Endodermal cell (in vitro differentiated cells): ENCODE measurements at places on chromosomes 6 and 20.

DNA sequence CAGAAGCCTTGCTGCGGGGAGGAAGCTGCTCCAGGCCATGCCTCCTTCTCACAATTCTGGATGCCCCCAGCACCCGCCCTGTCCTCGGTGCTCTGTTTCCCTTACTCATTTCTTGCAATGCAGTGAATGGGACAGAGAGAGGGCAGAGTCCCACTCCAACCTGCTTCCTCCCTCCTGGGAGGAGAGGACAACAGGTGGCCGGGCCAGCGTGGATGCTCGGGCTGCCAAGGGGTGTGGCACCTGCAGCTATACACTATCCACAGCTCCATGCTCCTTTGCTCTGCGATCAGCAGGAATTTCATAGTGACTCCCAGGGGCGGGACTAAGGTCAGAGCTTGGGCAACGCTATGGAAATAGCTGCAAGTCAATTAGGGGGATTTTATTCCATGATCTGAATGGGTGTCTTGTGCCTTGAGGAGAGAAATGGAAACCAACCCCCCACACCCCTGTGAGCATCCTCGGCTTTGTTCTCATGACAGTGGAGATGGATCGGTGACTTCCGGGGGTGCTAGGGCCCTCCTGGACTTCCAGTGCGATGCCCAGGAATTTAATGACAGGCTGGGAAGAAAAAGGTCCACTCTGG lies 192.5 kb downstream of the MYLK4 start:
- no peak for DNase-seq

DNA sequence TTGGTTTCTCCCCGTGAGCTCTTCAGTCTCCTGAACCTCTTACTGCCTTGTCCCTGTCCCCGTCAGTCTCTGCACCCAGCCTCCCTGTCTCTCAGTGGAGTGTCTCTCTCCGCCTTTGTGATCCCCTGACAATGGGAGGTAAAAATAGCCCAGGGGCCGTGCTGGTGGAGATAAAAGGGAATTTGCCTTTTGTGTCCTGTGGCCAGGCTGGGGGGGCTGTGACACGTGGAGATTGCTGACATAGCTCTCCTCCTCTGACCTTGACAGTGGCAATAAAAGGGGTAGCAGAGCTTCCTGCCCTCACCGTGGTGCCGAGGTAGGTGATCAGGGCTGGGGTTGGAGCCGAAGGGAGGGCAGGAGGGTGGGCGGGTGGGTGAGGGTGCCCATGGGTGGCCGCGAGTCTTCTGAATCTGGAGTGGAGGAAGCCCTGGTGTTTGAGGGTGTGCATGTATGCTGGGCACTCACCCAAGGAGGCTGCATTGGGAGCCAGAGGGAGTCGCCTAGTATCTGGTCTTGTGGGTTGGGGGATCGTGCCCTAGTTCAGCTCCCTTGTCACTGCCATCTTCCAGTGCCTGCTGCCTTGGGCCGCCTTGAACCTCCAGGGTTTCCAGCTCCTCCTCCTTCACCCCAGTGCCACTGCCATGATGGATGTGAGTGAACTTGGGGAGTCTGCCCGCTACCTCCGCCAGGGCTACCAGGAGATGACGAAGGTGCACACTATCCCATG lies 21.9 kb downstream of the MYH7B start:
- DNase-seq = peak; percentile 69

DNA sequence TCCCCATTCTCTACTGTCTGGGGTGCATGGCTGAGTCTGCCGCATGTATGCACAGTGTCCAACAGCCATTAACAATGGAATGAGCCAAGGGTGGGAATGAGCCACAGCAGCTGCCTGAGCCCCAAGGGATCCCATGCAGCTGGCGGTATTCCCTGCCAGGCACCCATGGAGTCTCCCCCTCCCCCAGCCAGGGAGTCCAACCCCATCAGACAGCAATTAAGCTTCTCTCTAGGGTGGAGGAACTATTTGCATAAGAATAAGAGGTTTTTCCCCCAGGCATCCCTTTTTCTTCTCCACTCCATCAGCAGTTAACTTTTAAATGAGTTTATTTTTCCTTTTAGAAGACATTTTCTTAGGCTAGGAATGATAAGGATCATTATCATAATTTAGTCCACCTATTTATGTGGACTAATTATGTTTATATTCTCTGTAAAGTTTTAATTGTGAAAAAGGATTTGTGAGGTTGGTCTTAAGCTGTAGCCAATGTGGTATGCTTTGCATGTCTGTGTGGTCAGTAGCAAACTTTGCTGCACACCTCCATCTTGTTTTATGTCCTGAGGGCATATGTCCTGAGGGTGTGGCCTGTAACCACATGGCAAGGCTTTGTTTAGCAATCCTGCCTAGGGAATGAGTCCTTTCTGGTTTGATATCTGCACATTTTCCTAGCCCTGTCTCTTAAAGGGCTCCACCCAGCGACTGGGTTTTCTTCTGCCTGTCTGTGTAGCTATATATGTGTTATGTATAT lies 158.9 kb upstream of the OLIG3 start:
- DNase-seq = no peak

DNA sequence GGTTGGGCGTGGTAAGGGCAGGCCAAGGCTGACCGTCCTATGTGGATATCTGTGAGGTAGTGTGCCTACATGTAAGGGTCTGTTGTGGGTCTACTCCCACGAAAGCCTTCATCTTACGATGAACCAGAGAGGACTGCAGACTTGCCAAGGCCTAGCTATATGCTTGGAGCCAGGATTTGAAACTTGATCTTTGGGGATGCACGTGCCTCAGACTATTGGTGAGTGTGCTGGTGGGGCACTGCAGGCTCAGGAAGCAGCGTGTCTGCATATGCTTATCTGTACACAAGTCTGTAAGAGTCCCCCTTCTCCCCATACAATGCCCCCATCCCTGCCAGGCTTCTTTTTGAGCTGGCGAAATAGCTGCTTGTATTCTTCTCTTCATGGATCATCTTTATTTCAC lies 17.9 kb downstream of the PLCG1 start:
- DNase-seq = no peak

- no peak for DNase-seq
These were observed 71.8 kb upstream of the DSP start for GRCh38 chr6:7469696-7470095.

DNA sequence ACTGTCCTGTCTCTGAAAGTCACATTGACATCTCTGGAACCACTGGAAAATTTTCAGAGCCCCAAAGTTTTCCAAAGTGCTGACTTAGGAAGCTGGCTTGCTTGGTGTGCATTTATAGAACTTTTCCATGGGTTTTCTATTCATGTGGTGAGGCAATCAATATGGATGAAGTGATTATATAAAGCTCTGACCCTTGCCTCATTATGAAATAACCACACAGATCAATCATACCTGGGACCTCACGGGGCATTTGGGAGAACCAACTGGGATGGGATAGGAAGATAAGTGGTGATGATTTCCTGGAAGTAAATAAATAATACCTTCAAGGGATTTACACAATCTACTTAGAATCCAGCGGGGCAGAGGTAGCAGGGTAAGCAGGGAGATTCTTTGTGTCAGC lies 22.9 kb upstream of the SIM1 start:
- DNase-seq = no peak

DNA sequence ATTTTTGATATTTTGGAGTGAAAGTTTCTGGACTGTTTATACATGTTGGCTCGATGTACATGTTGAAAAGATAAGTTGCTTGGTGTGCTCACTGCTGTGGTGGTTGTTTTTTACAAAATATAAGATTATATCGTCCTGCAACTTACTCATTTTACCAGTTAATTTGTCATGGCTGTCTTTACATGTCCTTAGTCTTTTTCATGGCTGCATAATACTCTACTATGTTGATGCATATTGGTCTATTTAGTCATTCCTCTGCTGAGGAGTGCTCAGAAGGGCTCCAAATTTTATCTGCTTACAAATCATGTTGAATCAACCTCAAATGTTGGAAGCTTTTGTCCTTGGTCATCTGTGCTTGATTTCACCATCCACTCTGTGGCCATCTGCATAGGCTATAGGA lies 164.6 kb downstream of the BCKDHB start:
- DNase-seq = no peak

GRCh38 chr6:166336847-166337246 lies 5.5 kb downstream of the SFT2D1 start:
- DNase-seq = no peak

DNA sequence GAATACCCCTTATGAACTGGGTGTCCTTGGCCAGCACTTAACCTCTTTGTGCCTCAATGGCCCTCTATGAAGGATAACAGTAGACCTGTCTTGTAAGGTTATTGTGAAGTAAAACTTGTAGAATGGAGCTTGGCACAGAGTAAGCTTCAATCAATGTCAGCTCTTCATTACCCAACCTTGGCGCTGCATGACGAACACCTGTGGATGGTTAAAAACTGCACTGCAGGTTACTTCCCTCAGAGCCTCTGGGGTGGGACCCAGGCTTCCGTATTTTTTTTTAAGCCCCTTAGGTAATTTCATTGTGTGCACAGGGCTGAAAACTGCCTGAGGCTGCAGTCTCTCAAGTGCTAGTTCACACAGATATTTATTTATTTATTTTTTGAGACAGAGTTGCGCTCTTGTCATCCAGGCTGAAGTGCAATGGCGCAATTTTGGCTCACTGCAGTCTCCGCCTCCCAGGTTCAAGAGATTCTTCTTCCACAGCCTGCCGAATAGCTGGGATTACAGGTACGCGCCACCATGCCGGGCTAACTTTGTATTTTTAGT lies 42.8 kb upstream of the SLC23A2 start:
- no peak for DNase-seq

DNA sequence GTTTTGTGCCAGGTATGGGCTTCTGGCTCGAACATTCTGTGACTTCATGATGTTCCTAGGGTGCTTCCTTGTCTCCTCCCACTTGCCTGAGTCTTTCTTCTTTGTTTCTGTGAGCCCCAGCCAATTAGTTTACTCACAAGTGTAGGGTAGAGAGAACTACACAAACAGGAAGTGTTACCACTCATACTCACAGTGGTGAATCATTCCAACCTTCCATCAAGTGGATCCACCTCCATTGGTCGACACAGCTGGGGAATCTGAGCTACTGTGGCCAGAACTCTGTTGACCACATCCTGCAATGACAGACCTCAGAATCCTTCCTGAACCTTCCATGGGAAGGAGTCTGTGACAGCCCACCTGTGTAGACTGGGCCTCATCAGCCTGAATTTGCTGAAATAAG lies 76.8 kb downstream of the UNC5CL start:
- no peak for DNase-seq

DNA sequence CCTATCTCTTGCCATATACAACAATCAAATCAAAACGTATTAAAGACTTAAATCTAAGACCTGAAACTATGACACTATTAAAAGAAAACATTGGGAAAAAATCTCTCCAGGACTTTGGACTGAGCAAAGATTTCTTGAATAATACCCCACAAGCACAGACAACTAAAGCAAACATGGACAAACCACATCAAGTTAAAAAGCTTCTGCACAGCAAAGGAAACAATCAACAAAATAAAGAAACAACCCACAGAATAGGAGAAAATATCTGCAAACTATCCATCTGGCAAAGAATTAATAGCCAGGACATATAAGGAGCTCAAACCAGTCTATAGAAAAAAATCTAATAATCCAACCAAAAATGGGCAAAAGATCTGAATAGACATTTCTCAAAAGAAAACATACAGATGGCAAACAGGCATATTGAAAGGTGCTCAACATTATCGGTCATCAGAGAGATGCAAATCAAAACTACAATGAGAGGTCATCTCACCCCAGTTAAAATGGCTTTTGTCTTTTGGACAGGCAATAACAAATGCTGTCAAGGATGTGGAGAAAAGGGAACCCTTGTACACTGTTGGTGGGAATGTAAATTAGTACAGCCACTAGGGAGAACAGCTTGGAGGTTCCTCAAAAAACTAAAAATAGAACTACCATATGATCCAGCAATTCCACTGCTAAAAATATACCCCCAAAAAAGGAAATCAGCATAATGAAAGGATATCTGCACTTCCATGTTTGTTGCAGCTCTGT lies 76.2 kb downstream of the SNX5 start:
- DNase-seq = no peak

DNA sequence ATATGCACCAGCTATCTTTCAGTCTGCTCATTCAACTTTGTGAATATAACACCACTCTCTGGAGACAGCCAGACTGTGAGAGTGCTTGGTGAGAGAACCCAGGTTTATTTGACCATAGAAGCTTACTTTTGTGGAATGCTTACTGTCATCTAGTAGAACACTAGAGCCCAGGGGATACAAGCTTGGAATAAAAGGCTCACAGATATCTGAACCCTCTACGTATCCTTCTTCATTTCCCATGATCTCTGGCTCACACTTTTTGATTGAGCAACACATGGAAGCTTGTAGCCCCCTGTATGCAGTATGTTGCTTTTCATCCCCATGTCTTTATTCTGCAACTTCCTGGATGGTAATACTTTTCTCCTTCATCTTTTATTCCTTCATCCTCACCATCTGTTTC lies 835.3 kb upstream of the CITED2 start:
- DNase-seq = no peak

DNA sequence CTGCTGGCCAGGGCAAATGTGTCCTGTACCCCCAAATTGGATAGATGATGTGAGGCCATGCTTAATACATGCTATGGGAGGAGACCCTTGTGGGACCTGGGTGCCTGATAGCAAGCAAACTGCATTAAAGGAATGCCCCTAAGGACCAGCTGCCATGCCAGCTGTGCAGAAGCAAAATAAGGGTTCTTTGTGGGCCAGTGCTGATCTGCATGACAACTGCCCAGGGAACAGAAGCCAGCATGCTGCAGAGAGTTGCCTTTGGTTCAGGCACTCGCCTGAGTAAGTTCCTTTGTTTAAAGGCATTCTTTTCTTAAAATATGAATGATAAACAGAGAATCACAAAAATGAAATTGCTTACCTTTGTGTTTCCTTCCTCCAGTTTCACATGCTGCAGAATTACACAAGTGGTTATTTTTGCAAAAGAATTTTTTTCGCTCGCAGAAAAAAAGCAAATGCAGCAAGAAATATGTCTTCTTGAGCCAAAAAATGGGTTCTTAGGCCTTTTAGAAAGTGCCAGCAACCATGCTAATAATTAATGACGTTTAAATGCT lies 6.9 kb upstream of the SYNDIG1 start:
- DNase-seq = no peak

- DNase-seq = no peak
These were observed 142.2 kb downstream of the MBOAT1 start for GRCh38 chr6:20070047-20070446.

DNA sequence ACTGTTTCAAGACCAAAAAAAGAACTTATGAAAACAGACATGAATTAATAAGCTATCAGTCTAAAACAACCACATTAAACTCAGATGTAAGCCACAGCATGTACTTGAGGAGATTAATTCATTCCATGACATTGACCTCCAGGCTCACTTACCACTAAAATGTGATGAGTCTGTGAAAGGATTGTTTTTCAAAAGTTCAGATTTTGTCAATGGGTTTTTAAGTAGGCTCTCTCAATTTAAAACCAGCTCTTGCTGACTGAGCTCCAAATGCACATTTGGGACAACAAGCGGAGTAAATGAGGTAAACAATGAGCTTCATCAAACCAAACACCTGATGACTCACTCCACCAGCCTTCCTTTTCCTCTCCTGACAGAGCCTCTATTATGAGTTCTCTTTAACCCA lies 197.0 kb downstream of the SIM1 start:
- no peak for DNase-seq

DNA sequence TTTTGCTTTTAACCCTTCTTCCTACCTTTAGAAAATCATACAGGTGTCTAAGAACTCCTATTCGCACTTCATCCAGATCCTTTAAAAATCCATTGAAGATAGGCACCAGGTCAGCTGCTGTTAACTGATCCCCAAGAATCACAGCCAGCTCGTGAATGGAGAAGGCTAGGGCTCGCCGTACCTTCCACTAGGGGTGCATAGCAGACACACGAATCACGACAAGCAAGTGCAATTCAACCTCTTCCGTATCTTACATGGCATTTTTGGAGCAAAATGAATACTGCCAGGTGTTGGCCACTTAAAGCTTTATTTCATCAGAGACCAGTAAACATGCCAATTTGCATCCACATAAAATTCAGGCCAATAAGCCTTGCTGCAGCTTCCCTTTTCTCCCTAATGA lies 10.8 kb upstream of the ANKRD60 start:
- no peak for DNase-seq
